Activated CD4-positive, alpha-beta T cell treated with anti-CD3 and anti-CD28 coated beads for 24 hours (primary cell): ENCODE measurements at places on chromosomes 1 and 21.

DNA sequence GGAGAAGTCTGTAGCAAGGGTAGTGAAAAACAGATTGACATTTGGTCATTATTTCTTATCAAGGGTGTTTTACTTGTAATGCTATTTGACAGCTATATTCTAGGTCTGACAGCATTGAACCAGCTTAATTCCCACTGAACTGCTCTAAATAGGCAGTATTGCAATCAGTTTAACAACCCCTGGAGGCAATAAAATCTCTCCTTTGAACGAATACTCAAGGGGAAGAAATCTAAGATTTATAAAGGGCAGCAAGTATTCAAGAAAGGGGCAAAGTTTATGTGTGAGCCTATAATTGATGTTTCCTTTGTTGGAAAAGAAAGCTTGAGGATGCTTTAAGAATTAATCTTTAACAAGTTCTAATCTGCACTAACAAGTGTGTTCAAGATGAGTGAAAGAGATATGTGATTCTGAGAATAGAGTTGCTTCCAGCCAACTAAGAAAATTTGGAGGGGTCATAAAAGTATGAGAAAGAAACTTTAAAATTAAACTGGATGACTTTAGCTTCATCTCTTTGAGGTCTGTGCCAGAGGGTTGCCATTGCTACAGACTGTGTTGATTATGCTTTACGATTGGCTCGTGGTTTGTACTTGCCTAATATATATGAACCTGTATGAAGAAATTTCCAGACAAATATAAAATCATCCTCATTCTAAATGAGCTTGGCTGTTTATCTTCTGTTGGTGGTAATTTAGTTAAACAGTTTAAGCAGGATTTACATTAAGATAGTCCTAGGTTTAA lies 72.5 kb downstream of the ZNF326 start:
- no peak for DNase-seq

GRCh38 chr1:22872981-22873664 lies 99.5 kb downstream of the LACTBL1 start:
- DNase-seq: no peak

- no peak for DNase-seq
Observed at GRCh38 chr1:176051402-176051801, 155.7 kb downstream of the COP1 start.

DNA sequence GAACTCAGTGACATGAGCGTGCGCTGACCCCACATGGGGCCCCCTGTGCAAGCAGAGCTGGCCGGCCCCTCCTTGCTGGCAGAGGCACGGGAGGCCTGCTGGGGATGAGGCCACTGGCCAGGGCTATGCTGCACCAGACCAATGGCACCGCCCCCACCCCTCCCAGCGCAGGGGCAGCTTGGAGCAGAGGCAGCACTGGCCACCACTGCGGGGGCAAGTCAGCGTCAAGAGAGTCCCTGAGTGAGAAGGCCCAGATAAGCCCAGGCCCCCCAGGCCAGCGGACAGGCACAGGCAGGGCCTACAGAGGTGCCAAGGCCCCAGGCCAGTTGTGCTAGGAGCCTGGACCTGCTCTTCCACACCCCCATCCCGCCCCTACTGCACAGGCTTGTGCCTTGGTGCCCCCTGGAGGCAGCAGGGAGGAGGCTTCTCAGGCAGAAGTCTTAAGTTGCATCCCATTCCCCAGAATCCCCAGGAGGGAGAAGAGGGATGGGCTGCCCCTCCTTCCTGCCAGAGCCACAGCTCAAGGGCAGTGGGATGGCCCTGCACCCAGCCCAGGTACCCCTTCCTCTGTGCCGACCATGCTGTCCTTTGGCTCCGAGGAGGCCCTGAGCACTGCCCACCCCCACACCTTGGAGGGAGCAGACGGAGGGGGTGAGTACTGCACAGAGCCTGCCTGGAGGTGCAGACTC lies 35.8 kb downstream of the EPHX1 start:
- DNase-seq: no peak

GRCh38 chr1:37560401-37561132 lies 3.8 kb downstream of the DNALI1 start:
- no peak for DNase-seq

DNA sequence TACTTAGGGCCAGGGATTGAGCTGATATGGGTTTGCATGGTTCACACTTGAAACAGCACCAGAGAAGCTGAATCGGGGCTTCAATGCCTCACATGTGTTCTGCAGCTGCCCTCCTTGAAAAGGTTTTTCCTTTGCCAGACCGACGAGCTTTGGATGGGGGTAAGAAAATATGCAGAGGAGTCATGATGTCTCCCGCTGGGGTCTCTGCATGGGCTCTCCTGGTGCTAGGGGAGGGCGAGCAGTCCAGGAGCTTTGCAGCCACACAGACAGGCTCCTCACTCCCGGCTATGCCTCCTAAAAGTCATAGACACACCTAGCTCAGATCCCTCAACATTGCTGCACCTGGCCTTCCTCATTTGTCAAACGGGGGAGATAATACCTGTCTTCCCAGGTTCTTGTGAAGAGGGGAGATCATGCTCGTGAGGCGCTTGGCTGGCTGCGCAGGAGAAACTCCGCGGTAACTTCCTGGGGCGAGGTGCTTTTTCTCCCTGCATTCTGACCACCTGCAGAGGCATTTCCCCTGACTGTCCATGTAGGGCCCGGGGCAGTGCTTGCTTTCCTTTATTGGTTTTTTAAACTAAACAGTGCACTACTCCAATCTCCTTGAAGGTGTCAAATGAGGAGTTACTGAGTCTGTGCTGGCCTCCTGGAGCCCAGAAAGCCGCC lies 112.4 kb downstream of the PLXNA2 start:
- DNase-seq: no peak

GRCh38 chr1:10625554-10625953 lies 150.8 kb downstream of the PEX14 start:
- DNase-seq: no peak

DNA sequence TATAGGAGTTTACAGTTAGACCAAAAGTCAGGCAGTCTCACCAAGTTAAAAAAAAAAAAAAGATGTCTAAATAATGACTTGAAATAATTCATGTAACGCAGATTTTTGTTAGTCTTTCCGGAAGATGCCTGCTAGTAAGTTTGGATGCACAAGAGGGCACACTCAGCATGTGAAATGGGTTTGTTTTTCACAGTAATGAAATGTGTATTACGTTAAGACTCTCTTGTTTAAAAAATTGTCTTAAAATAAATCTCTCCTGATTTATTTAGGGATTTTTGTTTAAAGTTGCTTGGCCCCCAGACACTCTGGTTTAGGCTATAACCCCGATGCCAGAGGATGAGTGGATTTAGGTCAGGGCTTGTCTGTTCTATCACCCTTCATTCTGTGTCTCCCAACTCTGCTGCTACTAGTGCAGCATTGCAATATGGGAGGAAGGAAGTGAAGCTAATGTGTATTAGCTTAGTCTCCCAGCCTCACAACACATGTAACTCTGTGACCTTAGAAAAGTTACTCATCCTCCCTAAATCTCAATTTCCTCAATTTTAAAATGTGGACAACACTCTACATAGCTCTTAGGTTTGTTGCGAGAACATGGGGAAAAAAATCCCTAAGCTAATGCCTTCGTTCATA lies 25.7 kb downstream of the CTH start:
- no peak for DNase-seq

DNA sequence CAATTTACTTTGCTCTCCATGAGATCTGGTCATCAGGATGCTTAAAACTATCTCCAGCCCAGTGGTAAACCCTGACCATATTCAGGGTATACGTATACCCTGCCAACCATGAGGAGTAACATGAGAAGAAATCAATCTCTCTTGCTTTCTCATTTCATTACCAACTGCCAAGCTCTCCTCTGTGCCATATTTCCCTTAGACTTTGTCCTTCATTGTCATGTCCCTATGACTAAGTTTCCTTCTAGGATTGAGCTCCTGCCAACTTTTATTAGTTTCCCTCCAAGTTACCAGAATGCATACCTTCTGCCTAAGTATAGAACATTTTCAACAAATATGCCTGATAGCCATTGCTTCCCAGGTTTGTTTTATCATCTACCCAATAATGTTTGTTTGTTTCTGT lies 1113.9 kb upstream of the B3GALT2 start:
- DNase-seq: no peak

- DNase-seq: peak; percentile 68
Observed at GRCh38 chr1:156601122-156601830, at the start of gene GPATCH4. GPATCH4 (minus strand) TSS chr1:156601479.

DNA sequence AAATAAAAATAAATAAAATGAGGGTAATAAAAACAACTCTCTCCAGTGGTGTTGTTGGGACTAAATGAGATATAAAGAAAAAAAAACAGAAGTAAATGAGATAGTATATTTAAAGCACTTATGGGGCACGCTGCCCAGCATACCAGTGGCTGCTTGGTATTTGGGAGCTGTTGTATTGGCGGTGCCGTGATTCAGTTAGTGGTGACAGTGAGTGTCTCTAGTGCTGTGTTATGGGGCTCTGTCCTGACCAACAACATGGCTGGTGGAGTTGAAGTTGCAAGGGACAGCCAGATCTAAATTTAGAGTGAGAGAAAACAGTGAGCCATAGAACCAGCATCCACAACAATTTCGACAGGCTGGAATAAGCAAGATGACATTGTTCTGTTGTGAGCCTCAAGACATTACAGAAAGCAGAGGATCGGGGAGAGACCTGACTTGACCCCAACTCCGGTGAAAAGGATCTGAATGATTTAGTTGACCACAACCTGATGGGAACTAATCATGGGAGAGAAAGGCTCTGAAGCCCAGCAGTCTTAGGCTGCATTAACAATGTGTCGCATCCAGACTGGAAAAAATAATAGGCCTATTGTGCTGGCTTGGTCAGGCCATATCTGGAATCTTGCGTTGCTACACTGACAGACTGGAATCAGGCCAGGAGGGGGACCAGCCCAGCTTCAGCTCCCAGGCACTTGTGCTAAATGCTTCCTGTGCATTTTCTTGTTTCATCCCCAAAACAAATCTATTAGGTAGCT lies 2.4 kb upstream of the MFSD2A start:
- no peak for DNase-seq

DNA sequence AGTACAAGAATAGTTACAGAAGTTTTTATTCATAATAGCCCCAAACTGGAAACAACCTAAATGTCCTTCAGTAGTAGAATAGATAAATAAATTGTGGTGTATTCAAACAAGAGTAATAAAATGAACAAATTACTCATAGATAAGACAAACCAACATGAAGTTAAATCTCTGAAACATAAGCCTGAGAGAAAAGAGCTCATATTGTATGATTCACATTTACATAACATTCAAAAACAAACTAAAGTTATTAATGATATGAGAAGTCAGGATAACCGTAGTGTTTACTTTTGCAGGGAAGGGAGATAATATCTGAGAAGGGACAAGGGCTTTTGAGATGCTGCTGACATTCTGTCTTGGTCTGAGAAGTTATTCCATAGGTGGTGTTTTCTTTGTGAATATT lies 13.5 kb downstream of the STPG1 start:
- no peak for DNase-seq

DNA sequence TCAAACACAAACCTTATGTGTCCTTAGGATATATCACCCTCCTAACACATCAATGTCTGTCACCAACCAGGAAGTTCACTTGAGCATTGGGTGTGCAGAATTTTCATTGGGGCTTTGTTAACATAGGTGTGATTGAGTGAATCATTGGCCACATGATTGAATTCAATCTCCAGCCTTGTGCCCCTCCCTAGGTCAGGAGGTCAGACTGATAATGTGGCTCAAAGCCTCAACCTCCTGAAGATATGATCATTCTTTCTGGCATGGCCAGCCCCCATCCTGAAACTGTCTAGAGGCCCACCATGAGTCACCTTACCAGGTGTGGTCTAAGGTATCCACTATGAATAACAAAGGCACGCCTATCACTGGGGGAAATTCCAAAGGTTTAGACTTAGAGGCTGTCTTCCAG lies 90.1 kb downstream of the PKN2 start:
- DNase-seq: no peak

DNA sequence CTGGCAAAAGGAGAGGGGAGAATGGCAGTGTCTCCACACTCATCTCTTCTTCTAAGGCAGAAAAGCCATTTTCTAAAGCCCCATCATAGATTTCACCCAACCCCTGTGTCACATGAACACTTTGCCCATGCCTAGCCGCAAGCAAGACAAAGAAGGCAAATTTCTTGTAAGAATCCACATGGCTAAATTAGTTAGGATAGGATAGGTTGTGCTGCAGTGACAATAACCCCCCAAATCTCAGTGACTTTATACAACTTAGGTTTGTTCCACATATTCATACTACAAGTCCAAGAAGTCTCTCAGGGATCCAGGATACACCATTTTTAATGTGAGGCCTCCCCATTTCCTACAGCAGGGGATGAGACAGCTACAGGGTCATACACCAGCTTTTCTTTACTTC lies 40.8 kb downstream of the MIS18A start:
- DNase-seq: no peak

GRCh38 chr1:22772014-22772413 lies 61.4 kb downstream of the EPHB2 start:
- no peak for DNase-seq

DNA sequence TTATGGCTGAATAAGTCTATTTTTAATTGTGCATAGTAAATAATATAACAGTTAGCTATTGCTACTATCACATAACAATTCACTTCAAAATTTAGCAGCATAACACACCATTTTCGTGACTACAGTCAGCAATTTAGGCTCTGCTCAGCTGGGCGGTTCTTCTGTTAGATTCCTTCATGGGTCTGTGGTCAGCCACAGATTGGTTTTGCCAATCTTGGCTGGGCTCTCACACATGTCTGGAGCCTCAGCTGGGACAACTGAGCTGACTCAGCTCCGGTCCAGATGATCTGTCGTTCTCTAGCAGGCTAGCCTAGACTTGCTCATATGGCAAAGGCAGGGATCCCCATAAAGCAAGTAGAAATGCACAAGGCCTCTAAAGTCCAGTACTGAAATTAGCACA lies 15.1 kb upstream of the CDC42BPA start:
- DNase-seq: no peak

- no peak for DNase-seq
Observed at GRCh38 chr1:156742017-156742416, 1.1 kb upstream of the MRPL24 start.
